ENCODE measurements at places on chromosomes 4 and X.

DNA sequence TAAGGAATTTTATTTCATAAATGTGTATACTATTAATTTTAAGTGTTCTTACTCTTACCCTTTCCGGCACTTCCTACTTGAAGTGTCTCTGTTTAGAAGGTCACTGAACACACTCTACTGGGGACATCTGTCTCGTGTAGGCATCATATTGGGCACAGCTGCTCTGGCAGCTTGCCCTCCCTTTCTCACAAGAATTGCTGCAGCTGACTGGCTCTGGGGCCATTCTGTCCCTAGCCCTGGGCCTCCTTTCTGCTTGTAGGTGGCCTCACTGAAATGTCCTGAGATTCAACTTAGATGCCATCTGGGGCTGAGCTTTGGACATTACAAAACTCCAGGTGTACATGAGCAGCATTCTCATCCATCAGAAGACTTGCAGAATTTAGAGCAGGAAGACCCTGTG lies 49.6 kb downstream of the SMAD1 start:
- DNase-seq = no peak

DNA sequence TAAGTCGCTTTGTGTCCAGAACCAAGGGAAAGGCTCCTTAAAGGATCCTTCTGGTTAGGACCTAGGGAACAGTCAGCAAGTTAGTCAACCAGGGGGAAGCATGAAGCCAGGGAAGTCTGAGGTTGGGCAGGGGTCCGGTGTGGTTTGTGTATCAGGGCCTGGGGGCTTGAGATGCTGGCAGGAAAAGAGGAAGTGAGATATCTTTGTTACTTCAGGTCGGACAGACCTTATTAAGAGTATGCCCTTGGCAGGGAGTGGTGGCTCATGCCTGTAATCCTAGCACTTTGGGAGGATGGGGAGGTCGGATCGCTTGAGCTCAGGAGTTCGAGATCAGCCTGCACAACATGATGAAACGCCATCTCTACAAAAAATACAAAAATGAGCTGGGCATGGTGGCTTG lies 52.3 kb upstream of the TRPC5OS start:
- no peak for DNase-seq

- DNase-seq = no peak
These were observed 161.8 kb upstream of the PCDH18 start for GRCh38 chr4:137694138-137694537.

DNA sequence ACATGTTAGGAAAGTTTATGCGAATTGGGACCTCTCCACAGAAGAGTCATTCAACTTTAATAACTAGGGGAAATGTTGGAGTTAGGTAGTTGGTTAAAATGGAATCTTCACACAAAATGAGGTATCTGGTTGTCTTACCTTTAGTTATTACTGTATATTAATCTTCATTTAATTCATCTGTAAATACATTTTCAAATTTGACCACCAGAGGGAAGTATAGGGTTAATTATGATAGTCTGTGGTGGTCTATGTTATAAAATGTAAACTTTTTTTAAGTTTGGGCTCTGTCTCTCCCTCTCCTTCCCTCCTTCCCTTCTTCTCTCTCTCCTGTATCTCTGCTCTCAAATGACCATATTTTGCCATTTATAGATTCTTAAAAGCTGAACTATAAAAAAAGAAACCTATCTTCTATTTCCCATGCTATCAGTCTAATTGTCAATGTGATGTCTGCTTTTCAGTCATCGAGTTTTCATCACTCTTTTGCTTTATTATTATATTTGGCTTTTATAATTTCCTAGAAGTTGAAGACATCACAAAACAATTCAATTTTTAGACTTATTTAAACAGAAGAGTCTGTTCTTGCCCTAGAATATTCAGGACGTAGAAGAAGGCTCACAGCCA lies 49.8 kb downstream of the TMEM144 start:
- DNase-seq = no peak

All from activated CD4-positive, alpha-beta T cell treated with anti-CD3 and anti-CD28 coated beads for 48 hours (primary cell).